Nephron progenitor cell (in vitro differentiated cells): ENCODE measurements at places on chromosomes 2 and 18.

GRCh38 chr2:65997961-65998360 is 437.0 kb upstream of the MEIS1 start:
- DNase-seq: no peak

DNA sequence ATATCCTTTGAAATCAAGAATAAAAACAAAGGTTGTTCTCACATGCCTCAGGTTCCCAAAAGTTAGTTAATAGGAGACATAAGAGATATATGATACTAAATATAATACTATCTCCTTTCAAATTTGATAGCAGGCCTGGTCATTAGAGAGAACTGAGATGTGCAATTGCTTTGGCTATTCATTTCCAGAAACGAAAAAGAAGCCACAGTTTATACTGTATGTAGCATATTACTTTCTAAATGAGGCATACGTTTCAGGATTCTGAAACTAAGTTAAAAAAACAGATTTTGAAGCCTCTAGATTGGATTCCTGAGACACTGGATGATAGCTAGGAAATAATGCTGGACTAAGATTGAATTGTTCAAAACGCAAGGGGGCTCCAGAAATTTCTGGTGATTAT is 7.1 kb downstream of the PPP1R1C start:
- no peak for DNase-seq

DNA sequence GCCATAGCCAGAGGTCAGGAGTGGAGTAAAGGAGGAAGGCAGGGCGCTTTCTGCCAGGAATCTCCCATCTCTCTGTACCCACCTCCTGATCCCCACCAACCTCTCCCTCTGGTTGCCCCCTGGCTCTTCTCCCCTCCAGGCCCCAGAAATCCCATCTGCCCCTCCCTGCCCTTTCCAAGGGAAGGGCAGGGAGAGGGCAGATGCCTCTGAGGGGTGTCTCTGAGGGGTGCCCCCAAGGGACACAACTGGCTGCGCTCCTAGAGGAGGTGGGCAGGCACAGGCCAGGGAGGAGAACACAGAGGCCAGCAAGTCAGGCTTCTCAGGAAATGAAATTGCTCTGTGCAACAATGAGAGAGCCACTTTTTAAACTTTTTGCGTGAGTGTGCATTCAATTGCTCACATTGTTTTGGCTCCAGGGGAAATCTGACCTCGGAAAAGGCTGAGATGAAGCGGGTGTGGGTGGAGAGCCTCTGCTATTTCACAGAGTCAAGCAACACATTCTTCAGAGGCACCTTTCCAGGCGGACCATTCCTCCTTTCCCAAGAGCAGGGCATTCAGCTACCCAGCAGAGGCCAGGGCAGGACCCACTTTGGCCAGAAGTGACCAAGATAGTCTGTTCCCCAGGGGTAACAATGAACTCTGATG is 125.5 kb downstream of the SMAD7 start:
- no peak for DNase-seq

DNA sequence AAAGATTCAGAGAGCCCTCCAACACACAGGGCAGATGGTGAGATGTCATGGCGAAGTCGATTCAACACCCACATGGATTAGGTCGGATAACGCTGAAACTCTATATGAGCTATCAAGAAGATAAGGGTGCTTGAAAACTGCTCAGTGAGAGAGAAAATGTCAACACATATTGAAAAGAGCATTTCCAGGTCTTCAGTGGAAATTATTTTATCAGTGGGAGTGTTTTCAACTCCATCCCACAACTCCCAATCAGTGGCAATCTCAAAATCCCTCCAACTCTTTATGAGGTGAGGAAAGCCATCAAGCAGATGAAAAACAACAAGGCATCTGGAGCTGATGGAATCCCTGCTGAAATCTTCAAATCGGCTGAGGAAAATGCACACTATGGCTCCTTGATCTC is 104.5 kb upstream of the KLHL14 start:
- no peak for DNase-seq
